ENCODE measurements at places on chromosomes 16 and 17. TPM values are rescaled to one million over a fixed set of nuclear protein-coding genes. Genes with fewer than 3 reads are reported as not detected.

DNA sequence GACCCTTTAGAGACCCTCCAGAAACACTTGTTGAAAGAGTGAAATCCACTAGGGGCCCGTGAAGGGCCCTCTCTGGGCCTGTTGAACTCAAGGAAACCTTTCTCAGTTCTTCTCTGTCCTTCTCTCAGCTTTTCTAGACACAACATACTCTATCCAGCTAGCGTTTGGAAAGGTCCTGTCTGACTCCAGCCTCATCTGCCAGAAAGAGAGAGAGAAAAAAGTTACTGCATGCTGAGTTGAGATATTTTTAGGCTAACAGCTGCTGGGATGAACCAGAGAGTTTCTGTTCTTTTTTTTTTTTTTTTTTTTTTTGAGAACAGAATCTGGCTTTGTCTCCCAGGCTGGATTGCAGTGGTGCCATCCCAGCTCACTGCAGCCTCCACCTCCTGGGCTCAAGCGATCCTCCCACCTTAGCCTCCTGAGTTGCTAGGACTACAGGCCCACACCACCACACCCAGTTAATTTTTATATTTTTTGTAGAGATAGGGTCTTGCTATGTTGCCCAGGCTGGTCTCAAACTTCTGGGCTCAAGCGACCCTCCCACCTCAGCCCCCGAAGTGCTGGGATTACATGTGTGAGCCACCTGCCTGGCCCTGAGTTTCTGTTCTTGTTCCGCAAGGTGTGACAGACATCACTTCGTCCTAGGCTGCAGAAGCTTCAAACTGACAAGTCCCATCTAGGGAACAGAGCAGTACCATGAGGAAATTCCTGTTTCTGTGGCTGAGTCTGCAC is 14.9 kb upstream of the TEX2 start:
- DNase-seq, result no peak

GRCh38 chr17:36727577-36727976 is 126.2 kb downstream of the MRM1 start:
- no peak for DNase-seq

GRCh38 chr17:78484271-78485246 is 92.6 kb downstream of the DNAH17 start:
- DNase-seq, result no peak

GRCh38 chr16:85568519-85568918 is 44.6 kb upstream of the GSE1 start:
- DNase-seq, result no peak

GRCh38 chr16:67187175-67187890 is 2.6 kb downstream of the EXOC3L1 start:
- DNase-seq, result no peak

CDC27 gene
- 148 TPM for total RNA-seq
